Stimulated activated CD4-positive, alpha-beta T cell treated with anti-CD3 and anti-CD28 coated beads, Interleukin-1b, Interleukin-23, amount 100 ng/mL, for 24 hours (primary cell): ENCODE measurements at places on chromosomes 5 and 9.

- DNase-seq = no peak
These were observed 112.8 kb downstream of the CMYA5 start for GRCh38 chr5:79802406-79802805.

DNA sequence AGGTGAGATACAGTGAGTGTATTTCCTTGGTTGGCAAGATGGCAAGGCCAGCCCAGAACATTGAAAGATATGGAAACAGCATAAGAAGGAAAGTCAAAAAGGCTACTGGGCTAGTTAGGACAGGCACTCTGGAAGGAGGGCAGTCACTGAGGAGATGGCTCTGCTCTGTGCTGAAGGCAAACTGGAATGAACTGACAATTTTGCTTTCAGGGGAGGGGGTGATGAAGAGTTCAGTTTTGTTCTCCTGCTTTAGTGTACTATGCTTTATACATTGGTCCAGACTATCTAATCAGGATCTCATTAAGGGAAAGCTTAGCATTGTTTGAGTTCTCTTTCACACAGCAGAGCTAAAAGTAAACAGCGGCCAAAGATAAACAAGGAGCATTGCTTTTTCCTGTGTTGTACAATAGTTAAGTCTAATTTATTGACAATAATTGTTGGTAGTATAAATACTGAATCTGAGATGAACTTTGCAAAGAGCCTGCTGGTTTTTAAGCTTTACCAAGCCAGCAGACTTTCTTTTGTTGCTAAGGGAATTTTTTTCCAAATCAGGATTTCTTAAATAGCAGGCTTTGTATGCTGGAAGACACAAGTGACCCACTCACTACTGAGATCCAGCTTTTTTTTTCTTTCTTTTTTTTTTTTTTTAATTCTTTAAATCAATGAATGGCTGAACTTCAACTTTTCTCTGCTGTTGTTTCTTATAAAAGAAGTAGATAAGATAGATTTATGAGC, 355.5 kb downstream of the ARRDC3 start:
- DNase-seq = no peak

GRCh38 chr9:79471580-79472543, 99.9 kb upstream of the TLE4 start:
- no peak for DNase-seq

DNA sequence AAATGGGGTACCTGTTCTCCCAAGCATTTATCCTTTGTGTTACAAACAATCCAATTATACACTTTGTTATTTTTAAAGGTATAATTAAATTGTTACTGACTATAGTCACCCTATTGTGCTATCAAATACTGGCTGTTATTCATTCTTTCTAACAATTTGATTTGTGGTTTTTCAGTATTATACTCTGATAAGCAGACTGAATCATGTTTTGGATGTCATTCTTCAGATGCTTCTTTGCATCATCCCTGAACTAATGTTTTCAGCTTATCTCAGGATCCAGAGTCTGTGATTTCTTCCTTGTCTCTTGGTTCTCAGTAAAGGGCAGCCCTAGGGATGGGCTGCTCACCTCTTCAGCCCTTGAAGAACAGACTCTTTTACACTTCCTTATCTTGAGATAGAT, 177.8 kb upstream of the SGCD start:
- no peak for DNase-seq
